Smooth muscle cell of the umbilical artery (primary cell): ENCODE measurements at places on chromosomes 1 and 21. TPM values are rescaled to one million over a fixed set of nuclear protein-coding genes. Genes with fewer than 3 reads are reported as not detected.

The OR6K2 gene
- not detected in 2 replicates for total RNA-seq

The VANGL2 gene
- under 0.01 and 0.23 TPM in 2 replicates for total RNA-seq

The CLDN8 gene
- total RNA-seq, result not detected in 2 replicates

The SLC45A1 gene
- 1.5 and 2.9 TPM in 2 replicates for total RNA-seq

The PRMT2 gene
- total RNA-seq, result 170 and 214 TPM in 2 replicates

The OPRD1 gene
- not detected in 2 replicates for total RNA-seq

The OR2AK2 gene
- total RNA-seq, result not detected in 2 replicates

The KIAA0040 gene
- 0.05 TPM in 1 of 2 replicates, not detected in the other for total RNA-seq

The S100A7 gene
- not detected in 2 replicates for total RNA-seq

The BEST4 gene
- total RNA-seq, result under 0.01 TPM in 1 of 2 replicates, not detected in the other
